HEK293T (cell line): ENCODE measurements at places on chromosomes 16 and 17.

- DNase-seq: no peak
Observed at GRCh38 chr16:85334718-85335583, 222.7 kb upstream of the CIBAR2 start.

DNA sequence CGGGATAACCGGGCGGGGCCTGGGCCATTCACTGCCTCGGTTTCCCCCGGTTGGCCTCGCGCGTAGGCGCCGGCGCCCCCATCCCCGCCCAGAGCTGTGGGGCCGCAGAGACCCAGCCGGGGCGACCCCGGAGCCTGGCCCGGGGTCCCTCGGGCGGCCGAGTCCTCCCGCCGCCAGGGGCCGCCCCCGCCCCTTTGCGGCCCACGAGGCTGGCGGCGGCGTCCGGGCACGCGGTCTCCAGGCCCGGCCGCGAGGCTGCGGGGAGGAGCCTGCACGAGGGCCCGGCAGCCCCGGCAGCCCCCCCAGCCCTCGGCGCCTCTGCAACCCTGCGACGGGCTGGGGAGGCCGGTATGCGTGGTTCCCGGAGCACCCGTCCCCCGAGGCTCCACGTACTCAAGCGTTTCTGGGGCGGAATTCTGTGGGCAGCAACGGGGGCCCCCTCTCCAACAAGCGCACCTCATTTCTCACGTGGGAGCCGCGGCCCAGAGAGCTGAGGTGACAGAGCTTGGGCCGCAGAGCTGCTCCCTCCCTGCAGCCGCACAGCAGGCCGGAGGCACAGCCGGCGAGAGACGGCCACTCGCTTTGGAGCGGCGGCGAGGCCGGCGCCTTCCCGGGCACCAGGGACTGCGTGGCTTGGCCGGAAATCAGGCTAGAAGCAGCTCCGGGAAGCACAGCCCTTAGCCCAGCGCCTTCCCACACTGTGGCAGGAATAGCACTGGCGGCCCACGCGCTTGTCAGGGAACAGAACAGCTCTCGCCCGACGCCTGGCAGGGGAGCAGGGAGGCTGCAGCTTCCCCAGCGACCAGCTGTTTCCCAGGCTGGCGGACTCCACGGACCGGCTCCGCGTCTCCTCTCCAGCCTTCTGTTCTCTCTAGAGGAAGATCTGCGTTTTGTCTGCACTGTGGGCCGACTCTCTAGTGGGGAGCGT is 867 bp upstream of the LIMD2 start:
- DNase-seq: no peak

- no peak for DNase-seq
Observed at GRCh38 chr17:75795820-75796607, 11.4 kb downstream of the UNK start.

- DNase-seq: no peak
Observed at GRCh38 chr16:13178318-13178717, 276.9 kb downstream of the SHISA9 start.

- no peak for DNase-seq
Observed at GRCh38 chr17:4807605-4808377, 839 bp downstream of the PLD2 start.

- no peak for DNase-seq
Observed at GRCh38 chr16:17252064-17252463, 218.7 kb downstream of the XYLT1 start.
